Frontal cortex (tissue), 4 donors: ENCODE measurements at places on chromosomes 5 and 9. TPM values are rescaled to one million over a fixed set of nuclear protein-coding genes. Genes with fewer than 3 reads are reported as not detected.

DNA sequence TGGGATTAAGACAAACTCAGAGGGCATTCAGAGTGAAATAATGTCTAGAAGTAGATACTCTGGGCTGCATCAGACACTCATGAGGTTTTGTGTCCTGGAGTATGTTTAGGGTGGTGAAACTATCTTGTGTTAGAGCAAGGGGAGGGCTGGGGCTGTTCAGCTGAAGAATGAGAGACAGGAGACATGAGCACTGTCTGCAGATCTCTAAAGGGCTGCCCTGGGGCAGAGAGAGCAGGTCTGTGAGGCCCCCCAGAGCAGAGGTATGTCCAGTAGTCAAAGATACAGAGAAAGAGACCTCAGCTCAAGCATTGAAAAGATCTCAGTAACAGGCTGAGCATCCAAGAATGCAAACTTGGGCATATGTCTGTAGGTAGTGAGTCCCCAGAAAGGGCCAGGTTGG lies 45.9 kb upstream of the SHB start:
- no peak for DNase-seq

GRCh38 chr5:125302577-125302976 lies 556.1 kb upstream of the ZNF608 start:
- no peak for DNase-seq

DNA sequence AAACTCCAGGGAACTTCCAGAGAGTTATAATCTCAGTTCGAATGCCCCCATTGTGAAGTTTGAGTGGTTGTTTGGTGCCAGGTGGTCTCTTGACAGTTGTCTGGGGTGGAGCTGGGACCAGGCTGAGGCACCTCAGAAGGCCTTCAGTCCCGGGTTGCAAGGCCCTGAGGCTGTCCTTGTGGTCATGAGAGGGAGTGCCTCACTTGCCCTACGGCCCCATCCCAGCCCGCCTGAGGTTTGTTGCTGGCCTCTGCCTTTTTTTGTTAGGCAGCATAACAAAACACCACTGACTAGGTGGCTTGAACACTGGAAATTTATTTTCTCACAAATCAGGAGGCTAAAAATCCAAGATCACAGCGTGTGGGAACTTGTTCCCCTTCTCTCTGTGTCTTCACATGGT lies 73.0 kb upstream of the PAPPA start:
- DNase-seq, result no peak

- DNase-seq, result peak; percentile 46
These were observed 55.3 kb upstream of the IL17B start for GRCh38 chr5:149434162-149435014.

AP3B1 gene
- total RNA-seq, result 42.0 TPM

DNA sequence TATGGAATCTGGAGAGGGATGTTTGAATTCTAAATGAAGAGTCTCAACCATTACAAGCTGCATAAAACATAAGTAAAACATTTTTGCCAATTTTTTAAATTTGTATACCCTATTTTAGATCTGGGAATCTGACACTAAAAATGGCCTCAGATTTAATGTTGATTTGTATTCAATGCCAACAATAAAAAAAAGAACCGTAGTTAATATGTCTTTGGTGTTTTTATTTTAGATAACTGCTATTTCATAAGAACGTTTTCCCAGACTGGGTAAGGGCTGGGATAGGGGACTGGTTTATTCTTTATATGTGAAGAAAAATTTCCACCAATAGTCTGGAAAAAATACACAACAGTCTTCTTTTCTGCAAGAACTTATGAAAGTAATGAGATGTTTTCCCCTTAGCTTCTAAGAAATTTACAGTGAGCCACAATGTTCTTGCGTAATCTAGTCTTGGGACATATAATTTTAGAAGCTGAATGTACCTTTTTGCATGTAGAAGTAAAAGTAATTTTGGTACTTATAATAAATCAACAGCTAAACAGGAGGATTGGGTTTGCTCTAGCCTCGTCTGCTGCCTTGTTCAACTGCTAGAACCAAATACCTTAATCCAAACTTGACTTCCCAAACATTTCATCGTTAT lies 244.6 kb upstream of the EFNA5 start:
- no peak for DNase-seq

DNA sequence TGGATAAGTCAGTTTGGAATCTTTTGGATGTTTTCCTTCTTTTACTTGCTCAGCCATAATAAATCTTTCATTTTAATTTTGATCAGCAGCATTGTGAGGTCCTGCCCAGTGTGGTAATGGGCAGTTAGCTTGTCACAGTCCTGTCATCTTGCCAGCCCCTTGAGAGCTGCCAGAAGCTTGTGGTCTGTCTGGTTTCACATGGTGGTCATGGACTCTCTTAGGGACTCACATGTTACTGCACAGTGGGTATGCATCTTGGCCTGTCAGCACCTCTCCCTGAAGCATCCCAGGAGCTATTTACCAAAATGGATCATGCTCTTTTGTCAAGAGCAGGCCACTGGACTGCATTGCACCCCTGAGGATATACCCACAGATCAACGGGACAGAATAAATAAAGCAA lies 60.3 kb downstream of the DAPK1 start:
- no peak for DNase-seq

GRCh38 chr5:72523960-72524582 lies 16.9 kb upstream of the ZNF366 start:
- DNase-seq, result no peak

BTNL8 gene
- total RNA-seq, result not detected

DNA sequence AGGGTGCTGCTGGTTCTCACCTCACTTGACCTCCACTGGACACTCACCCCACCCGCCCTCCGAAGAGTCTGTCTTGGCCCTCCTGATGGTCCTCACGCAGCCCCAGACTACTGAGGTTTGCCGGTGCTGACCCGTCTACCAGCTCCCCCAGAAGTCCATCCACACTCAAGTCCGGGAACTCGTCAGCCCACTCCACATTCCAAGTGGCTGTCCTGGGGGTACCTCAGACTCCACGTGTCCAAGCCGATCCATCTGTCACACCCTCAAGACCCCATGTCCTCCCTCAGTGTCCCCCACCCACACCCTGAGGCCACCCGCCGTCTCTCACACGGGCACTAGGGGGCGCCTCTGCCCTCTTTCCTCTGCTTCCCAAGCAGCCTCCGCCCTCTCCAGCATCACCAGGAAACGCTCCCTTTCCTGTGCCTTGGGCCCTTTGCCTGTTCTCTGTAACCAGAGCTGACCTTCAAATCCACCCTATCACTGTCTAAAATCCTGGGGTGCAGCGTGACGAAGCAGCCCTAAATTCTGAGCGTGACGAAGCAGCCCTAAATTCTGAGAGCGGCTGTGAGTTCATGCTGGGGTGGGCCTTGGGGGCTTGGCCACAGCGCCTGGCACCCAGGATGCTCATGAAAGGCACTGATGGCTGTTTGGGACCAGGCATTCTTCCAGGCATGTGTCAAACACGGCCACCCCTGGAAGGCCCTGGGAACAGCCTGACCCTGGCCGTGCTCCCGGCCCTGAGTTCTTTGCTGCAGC lies 95.7 kb downstream of the KCNT1 start:
- peak; percentile 74 for DNase-seq

CCNO gene
- not detected for total RNA-seq

DNA sequence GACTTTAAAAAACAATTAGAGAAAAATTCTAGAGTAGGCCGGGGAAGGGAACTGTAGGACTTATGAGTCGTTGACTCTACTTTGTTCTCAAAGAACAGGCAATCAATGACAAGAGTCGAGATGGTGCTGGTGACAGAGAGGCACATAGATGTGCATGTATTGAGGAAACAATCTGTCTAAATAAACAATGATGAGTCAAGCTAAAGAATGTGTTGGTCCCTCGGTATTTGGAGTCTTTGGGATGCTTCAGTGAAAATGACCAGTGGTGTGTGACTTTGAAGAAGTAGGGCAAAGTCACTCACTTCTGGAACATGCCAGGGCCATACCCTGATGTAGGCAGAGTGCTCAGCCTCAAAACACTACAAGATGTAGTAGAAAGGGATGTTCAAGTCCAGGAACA lies 288.1 kb upstream of the PANK3 start:
- no peak for DNase-seq

DNA sequence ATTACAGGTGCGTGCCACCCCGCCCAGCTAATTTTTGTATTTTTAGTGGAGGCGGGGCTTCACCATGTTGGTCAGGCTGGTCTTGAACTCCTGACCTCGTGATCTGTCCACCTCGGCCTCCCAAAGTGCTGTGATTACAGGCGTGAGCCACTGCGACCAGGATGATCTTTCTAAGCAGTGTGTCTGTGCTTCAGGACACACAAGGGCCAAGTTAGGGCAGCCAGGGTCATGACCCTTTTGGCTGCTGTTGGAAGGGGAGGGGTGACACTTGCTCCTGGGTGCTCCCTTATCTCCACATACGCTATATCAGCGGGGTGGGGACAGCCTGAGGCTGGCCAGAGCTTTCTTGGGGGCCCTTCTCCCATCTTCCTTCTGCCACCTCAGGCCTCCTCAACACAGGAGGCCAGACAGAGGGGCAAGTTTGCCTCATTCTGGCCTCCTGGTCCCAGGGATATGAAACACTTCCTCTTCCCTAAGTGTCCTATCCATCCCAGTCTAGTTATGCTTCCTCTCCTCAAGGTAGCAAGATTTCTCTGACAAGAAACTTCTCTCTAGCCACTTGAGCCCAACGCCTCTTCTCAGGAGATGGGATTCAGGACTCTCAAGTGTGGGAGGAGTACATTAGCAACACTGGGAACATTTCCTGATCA lies 1.9 kb upstream of the ZNF79 start:
- DNase-seq, result no peak

ZNF454 gene
- 9.0 TPM for total RNA-seq

DNA sequence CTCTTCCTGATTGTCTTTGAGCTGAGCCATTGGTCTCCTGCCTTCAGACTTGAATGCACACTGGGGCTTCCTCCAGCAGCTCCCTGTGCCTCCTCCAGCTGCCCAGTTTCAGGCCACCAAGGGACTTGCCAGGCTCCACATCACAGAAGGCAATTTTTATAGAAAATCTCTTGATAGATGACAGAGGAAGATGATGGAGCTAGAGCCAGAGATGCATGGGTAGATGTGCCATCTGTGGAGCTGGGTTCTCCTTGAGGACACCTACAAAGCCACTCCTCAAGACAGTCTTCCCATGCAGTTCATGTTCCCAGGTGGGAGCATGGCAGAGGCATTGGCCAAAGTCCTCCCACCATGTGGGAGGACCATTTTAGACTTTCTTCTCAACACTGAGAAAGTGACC lies 239.6 kb upstream of the IRX1 start:
- no peak for DNase-seq

BARHL1 gene
- total RNA-seq, result not detected

DNA sequence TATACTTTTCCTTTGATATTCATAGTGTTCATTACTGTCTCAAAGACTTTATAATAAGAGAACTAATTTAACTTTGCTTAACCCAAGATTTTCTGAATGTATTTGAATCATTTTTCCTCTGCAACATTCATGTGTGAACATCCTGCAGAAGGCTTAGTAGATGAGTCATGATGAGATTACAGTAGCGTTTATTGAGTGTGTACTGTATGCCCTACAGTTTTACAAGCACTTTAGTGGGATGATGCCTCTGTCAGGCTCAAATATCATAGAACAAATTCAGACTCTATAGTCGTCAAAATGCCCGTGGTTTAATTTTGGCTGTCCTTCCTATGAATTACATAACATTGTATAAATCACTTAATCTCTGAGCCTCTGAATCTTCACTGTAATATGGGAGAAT lies 41.2 kb downstream of the FYB1 start:
- DNase-seq, result no peak

- no peak for DNase-seq
These were observed 97.0 kb downstream of the HMHB1 start for GRCh38 chr5:143908959-143909358.

ACOT12 gene
- total RNA-seq, result 1.6 TPM

DNA sequence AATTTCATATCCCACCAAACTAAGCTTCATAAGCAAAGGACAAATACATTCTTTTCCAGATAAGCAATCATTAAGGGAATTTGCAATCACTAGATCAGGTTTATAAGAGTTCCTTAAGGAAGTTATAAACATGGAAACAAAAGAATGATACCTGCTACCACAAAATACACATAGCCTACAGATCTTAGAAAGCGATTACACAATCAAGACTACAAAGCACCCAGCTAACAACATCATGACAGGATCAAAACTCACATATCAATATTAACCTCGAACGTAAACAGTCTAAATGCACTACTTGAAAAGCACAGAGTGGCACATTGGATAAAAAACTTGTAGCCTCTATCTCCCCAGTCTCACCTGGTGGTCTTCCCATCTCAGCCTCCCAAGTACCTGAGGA lies 512.4 kb upstream of the PTGER4 start:
- DNase-seq, result no peak

GRCh38 chr5:157463081-157463480 lies 3.1 kb downstream of the NIPAL4 start:
- DNase-seq, result no peak

- no peak for DNase-seq
These were observed 11.9 kb downstream of the SPINK6 start for GRCh38 chr5:148214665-148215185.

- DNase-seq, result no peak
These were observed 314.4 kb downstream of the GADD45G start for GRCh38 chr9:89919171-89919681.

ELL2 gene
- total RNA-seq, result 25.3 TPM

DNA sequence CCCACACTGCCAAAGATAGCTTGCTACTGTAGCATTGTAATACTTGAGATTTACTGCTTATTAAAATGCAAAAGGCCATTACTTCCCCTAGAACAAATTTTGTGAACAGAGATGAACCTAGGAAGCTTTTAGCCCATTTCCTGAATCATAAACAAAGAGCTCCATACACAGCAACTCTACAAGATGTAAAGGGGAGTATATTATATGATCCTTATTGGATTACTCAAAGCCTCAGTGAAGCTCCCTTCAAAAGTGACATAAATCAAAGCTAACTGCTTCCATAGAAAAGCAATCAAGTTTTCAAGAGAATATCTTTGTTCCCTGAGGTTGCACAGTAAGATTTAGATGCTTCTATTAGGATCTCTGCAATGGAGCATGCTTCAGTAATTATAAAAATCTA lies 629.8 kb downstream of the EFNA5 start:
- no peak for DNase-seq

DNA sequence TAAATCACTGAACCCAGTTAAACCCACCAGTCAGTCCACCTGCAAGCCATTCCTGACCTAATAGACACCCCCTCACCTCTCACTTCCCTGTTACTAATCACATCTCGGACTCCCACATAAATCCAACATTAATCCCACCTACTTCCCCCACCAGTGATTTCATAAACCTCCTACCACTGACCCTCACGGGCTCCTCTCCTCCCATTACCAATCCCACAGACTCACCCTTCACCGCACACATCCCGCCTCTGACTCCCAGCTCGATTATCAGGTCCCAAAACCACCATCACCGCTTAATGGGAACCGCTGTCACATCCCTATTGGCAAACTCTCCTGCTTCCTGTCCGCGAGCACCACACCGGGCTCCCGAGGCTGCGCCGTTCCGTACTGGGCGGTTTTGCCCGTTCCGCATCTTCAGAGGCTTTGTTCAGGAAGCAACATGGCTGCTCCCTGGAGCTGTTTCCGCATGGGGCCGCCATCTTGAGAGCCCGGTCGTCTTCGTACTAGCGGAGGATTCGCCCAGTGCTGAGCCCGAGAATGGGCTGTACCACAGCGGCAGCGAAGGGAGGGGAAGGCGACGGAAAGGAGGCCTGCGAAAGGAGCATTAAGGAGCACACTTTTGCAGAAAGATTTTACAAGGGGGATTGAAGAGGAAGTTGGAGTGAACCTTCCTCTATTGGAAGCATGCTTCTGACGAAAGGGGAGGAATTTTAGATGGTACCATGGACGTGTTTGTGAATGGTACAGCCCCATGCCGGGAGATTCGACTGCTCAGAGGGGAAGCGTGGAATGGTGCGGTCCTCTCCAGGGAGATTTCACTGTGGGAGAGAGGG lies at the start of gene ZNF300:
Gene ZNF300, minus strand, starts transcription at position 502 of the 833 bp plus-strand sequence. CDS start 1,825 bp downstream, outside the sequence.
- DNase-seq, result peak; percentile 53

SLC2A8 gene
- total RNA-seq, result 9.0 TPM

FST gene
- total RNA-seq, result 1.2 TPM

GRCh38 chr5:41918105-41918504 lies 7.0 kb upstream of the FBXO4 start:
- DNase-seq, result no peak
